ENCODE measurements at places on chromosomes 12 and 14.

- DNase-seq: no peak
Observed at GRCh38 chr14:73000073-73000472, 26.8 kb downstream of the ZFYVE1 start.

- DNase-seq: no peak
Observed at GRCh38 chr14:28765169-28765830, 1.3 kb upstream of the FOXG1 start.

DNA sequence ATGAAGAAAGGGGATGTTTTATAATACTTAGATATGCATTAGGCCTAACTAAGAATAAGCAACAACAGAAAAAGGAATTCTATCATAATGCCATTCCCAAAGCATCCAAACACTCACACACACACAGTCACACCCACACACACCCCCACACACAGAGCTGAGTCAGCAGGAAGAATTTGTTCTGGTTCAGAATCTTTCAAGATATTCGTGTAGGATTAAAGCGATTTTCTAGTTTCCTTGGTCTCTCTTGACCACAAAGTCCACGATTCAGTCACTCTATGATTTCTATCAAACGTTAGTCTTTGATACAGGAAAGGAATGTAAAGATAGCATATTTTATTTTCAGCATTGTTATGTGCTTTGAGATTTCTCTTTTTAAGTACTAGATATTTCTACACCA, 382.6 kb upstream of the DCN start:
- DNase-seq: no peak

DNA sequence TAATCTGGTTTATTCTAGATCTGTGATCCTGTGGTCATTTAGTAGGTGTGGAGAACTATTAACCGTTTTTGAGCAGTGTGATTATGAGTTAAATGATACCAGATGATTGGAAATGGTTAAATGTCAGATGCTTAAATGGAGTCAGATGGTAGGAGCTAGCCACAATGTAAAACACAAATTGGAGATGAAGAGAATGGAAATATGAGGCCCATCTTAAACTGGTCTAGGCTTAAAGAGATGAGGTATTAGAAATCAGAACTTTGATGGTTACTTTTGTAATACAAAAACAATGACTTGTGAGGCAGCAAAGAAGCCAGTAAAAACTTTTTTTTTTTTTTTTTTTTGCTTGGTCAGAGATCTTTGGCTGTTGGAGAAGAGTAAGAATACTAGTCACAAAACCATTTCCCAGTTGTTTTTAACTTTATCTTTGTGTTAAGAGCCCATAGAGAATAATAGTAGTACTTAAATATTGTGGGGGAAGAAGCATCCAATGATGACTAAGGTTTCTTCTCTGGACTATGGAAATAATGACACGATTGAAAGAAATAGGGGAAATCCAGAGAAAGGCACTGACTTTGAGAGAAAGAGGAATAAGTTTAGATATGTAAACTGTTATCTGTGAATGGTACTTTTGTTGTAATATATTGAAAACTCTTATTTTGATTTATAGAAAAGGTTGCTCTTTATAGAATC, 95.9 kb downstream of the WNK1 start:
- DNase-seq: no peak

DNA sequence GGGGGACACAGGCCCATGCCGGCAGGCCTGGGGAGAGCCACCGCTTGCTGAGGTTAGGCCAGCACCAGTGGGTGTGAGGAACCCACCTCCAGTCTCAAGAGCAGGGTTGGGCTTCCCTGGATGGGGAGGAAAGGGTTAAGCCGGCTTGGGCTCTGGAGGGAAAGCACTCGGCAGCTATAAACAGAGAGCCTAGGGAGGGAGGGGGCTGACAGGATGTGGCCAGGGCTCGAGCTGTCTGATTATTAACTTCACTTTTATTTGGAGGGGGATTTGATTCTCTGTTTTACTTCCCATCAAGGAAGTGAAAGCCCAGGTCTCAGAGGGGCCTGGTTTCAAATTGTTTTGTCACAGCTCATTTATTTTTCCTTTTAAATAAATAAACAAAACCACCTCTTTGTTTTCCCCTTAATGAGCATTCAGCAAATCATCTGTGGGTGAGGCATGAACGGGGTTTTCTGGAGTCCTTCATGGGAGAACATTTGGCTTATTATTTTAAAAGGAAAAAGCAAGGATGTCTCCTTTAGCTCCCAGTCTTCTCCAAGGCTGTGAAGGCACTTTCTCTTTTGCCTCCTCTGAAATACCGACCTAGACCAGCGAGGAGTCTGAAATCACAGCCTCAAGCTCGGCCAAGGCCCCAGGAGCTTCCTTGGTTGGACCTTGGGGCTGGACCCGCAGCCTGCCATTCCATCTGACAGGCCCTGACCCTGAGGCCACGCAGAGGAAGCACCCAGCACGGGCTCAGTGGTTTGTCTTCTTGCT, 21.9 kb upstream of the ZFP36L1 start:
- peak; percentile 69 for DNase-seq

- no peak for DNase-seq
Observed at GRCh38 chr12:6277982-6278438, 32.5 kb upstream of the PLEKHG6 start.

GRCh38 chr14:66651536-66652220, 143.7 kb downstream of the GPHN start:
- no peak for DNase-seq

GRCh38 chr12:94722664-94723063, 72.3 kb upstream of the TMCC3 start:
- no peak for DNase-seq

- no peak for DNase-seq
Observed at GRCh38 chr12:64918344-64918743, 93.9 kb downstream of the TBC1D30 start.

GRCh38 chr12:80857311-80857710, 80.4 kb downstream of the LIN7A start:
- DNase-seq: peak; percentile 52

- DNase-seq: peak; percentile 32
Observed at GRCh38 chr12:116590561-116590960, 31.4 kb downstream of the MAP1LC3B2 start.

DNA sequence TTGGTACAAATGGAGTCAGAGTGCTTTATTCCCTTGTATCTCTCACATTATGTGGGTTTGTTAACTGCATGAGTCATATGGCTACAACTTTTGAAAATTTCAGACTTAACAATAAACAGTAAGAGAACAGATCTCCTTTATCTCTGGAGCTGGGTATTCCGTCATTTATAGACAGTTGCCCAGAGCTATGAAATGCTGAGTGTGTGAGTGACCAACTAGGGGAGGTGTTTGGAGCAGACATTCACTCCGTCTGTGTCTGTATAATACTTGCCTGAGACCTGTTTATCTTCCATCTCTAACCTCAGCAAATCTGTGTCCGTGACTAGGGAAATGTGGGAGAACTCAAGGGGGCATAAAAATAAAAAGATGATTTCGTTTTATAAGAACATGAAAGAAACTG, 279.9 kb upstream of the FAR2 start:
- DNase-seq: peak; percentile 39

DNA sequence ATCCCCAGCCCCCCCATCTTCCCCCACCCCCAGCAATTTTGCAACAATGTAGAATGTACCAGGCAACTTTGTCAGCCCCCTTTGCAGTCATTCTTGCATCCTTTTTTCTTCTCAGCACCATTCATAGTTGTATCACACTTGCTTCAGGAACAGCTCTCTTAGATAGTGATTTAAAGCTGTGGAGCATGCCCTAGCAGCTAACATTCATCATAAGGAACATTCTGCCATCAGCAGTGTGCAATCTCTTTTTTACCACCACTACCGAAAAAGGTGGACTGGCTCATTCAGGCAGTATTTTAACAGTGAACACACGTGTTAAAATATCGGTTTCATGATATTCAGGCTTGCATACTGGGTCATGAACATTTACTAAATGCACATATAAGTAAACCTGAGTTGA, 45.1 kb downstream of the MARK3 start:
- DNase-seq: no peak

GRCh38 chr14:96783043-96783914, 13.9 kb upstream of the VRK1 start:
- DNase-seq: peak; percentile 16

GRCh38 chr12:32273712-32274111, 125.6 kb upstream of the FGD4 start:
- no peak for DNase-seq

- no peak for DNase-seq
Observed at GRCh38 chr12:47755655-47756562, 2.8 kb downstream of the RAPGEF3 start.

DNA sequence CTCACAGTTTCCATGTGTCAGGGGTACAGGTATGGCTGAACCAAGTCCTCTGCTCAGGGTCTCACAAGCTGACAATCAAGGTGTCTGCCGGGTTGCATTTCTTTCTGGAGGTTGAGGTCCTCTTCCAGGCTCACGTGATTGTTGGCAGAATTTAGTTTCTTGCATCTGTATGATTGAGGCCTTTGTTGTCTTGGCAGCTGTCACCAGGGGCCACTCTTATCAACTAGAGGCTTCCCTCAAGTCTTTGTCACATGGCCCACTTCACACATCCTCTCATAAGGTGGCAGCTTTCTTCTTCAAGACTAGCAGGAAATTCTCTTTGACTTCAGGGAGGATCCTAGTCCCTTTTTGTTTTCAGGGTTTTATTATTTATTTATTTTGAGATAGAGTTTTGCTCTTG, 46.0 kb upstream of the FOS start:
- DNase-seq: no peak

DNA sequence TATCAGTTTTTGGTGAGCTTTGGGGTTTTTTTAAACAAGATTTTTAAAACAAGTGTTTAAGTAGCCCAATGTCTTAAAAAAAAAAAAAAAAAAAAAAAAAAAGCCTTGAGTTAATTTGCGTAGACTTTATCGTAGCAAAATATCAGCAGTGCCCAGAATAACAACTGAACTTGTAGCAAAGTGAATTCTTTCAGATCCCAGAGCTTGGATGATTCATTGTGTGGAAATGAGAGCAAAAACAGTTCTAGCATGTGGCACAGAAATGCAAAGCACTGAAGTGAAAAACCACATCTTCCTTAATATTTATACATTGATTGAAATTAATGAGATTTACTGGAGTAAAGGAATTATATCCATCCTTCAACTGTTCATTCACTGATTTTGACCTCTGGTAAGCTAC, 258.1 kb downstream of the EGLN3 start:
- DNase-seq: peak; percentile 86

DNA sequence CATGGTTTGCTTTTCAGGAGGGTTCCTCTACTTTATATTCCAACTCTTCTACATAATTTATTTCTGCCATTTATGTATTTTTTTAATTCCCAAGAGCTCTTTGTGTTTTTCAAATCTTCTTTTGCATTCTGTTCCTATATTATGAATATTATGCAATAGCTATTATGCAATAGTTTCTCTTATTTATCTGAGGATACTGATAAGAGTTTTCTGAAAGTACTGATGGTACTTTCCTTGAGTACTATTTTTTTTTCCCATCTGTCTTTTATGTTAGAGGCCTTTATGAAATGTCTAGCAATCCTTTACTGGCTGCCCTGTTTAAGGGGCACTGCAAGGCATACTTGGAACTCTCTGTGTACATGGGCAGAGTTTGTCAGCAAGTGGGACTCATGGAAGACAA, 93.4 kb downstream of the SLC41A2 start:
- DNase-seq: no peak

GRCh38 chr14:60845523-60845922, 111.0 kb downstream of the MNAT1 start:
- DNase-seq: no peak

GRCh38 chr14:29743531-29743930, 184.1 kb downstream of the PRKD1 start:
- no peak for DNase-seq

GRCh38 chr12:13956060-13956590, 25.3 kb downstream of the GRIN2B start:
- no peak for DNase-seq

- DNase-seq: no peak
Observed at GRCh38 chr12:16606201-16606849, 363 bp upstream of the LMO3 start.

GRCh38 chr12:4796694-4797482, 76.7 kb downstream of the GALNT8 start:
- no peak for DNase-seq

DNA sequence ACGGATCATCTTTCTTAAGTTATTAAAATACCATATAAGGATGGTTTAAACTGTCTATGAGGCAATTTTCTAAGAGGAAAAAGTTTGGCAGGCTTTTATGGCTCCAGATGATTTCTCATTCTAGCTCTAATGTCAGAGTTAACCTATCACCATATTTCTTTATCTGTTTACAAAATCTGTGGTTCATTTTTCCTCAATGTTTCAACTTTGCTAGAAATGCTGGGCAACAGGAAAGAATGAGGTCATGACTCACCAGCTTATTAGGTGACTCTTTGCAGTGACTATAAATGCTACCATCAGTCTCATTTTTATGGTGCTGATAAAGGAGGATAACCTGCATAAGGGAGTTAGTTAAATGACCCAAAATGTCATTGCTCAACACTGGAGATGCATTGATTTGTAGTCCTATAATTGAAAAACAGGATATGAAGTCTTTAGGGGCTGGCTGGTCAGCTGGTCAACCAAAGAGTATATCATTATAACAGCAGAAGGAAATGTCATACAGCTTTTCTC, 45.3 kb upstream of the RAP1B start:
- DNase-seq: peak; percentile 92

- peak; percentile 57 for DNase-seq
Observed at GRCh38 chr12:6606331-6607131, 648 bp downstream of the CHD4 start.

GRCh38 chr12:98818239-98818638, 173.1 kb downstream of the APAF1 start:
- DNase-seq: no peak

- no peak for DNase-seq
Observed at GRCh38 chr12:14956024-14956891, 5.1 kb downstream of the ARHGDIB start.

GRCh38 chr14:37230551-37231194, 32.9 kb downstream of the MIPOL1 start:
- DNase-seq: peak; percentile 58

DNA sequence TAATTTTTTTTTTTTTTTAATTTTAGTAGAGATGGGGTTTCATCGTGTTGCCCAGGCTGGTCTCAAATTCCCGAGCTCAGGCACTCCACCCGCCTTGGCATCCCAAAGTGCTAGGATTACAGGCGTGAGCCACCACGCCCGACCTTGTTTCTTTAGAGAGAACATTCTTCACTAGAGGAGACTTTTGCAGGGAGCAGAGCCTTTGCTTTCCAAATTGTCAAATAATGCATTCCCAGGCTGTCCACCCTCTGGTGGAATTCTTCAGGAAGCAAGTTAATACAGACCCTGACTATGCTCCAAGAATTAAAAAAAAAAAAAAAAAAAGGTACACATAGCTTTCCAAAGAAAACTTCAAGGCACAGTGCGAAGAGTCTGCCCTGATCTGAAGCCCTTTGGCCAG, 6.8 kb downstream of the ALDH1L2 start:
- DNase-seq: no peak

Data from EL (cell line).